Natural killer cell treated with Interleukin-12 subunit alpha and Interleukin-12 subunit beta and Interleukin-15 and Interleukin-18, amount 100 ng/mL, for 72 hours (primary cell): ENCODE measurements at places on chromosomes 5 and 9.

DNA sequence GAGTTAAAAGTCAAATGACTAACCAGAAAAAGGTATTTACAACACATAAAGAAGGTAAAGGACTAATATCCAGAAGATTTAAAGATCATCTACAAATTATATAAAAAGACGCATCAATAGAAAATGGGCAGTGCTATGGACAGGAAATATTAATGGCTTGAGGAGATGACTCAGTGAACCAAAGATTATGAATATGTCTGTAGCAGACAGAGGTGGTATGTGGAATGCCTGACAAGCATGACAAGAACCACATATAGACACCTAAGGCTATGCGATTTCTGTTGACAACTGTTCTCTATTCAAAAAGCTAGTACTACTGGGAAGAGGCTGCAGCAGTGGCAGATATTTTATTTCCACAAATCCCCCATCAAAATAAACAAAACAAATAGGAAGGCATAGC lies 177.0 kb upstream of the SH3GL2 start:
- DNase-seq: no peak
- H3K36me3 ChIP-seq: no peaks in the 10 kb centered on the region
- no peak overlapping the region for H3K27ac ChIP-seq
- no peaks in the 10 kb centered on the region for H3K4me1 ChIP-seq

DNA sequence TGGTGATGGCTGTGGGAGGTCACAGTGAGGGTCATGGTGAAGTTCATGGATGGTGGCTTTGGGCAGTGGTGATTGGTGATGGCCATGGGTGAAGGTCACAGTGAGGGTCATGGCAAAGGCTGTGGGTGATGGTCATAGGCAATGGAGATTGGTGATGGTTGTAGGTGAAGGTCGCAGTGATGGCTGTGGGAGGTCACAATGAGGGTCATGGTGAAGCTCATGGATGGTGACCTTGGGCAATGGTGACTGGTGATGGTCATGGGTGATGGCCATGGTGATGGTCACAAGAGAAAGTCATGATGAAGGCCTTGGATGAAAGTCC lies 115.6 kb upstream of the IRX4 start:
- no peak for DNase-seq
- H3K4me3 ChIP-seq: no peak overlapping the region
- H3K27me3 ChIP-seq: peaks cover 13% of the 10 kb centered on the region
- H3K27ac ChIP-seq: no peak overlapping the region

GRCh38 chr9:88587885-88588649 lies 53.1 kb downstream of the NXNL2 start:
- H3K27me3 ChIP-seq: peaks cover 8% of the 10 kb centered on the region
- H3K4me3 ChIP-seq: no peak overlapping the region
- no peaks in the 10 kb centered on the region for H3K36me3 ChIP-seq
- no peak for DNase-seq

DNA sequence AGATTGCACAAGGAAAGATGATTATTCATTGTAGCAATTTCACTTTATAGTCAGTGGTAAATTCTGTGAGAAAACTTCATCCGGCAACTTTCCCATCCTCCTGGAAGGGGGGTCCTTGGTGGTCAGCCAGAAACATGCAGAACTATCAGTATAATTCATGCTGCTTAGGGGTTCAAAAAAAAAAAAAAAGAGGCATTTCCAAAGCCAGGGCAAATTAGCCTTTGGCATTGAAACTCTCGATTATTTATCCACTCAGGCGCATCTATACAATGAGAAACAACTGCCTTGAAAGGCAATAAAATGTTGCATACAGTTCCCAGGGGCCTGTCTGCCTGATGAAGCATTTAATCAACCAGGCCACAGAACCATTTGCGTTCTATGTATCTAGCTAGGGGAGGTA lies 263.3 kb downstream of the TMEM167A start:
- H3K27me3 ChIP-seq: peaks cover 3% of the 10 kb centered on the region
- H3K4me1 ChIP-seq: peaks cover 26% of the 10 kb centered on the region
- no peak for DNase-seq
- no peaks in the 10 kb centered on the region for H3K36me3 ChIP-seq

DNA sequence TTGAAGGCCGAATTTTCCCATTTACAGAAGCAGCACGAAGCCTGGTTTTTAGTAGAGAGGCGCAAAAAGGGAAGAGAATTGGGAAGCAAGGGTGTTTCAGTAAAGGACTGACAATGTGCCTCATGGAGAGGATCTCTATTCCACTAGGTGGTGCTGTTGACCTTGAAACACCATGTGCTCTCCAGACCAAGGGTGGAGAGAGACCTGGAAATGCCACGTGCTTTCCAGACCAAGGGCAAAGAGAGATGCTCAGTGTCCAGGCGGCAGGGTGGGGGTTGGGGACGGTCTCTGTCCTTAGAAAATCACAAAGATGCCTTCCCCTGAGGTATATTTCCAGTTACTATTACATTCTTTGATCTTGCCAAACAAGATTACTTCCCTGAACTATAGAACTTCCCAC lies 425.3 kb downstream of the CSNK1G3 start:
- no peak for DNase-seq
- no peaks in the 10 kb centered on the region for H3K4me1 ChIP-seq
- H3K36me3 ChIP-seq: peaks cover 5% of the 10 kb centered on the region
- no peaks in the 10 kb centered on the region for H3K27me3 ChIP-seq
- no peak overlapping the region for H3K27ac ChIP-seq
- H3K4me3 ChIP-seq: no peak overlapping the region

DNA sequence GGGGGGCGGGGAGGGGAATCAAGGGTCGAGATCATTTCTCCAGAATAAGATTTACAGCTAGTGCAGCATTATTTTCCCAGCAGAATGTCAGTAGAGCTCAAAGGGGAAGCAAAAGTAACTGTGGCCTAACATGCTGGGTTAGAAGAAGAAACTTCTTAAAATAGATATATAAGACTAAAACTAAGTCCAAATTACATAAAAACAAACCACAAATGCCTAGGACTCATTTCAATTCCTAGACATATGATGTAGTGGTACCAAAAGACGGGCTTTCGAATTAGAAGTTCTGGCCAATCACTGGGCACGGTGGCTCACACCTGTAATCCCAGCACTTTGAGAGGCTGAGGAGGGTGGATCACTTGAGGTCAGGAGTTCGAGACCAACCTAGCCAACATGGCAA lies 20.8 kb upstream of the MELK start:
- DNase-seq: no peak
- no peak overlapping the region for H3K4me3 ChIP-seq
- H3K4me1 ChIP-seq: peaks cover 10% of the 10 kb centered on the region

- no peaks in the 10 kb centered on the region for H3K27me3 ChIP-seq
- H3K4me1 ChIP-seq: no peaks in the 10 kb centered on the region
- no peak for DNase-seq
- H3K27ac ChIP-seq: no peak overlapping the region
Observed at GRCh38 chr5:9622971-9623421, 7.2 kb downstream of the TAS2R1 start.

DNA sequence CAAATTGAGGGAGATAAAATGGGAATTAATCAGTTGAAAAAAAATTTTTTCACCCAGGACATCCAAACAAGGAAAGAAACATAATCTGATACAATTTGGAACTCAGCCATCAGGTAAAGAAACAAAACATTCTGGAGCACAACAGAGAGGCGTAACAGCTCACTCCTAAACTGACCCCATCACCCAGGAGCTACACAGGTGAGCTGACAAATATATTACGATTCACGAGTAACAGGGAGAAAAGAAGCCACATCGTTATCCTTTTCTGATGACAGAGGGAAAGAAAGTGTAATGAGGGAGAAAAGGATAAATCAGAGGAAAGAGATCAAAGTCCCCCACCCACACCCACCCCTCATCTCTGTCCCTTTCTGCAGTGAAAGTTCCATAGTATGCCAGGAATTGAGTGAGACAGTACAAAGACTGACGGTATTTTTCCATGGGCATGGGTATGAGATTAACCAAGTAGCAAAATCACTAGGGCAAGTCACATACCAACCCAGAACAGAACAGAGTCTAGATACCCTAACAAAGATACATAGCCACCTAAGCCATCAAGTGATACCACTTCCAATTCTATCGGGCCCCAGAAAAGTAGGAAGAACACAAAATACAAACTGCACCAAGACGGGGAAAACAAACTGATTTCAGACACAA lies 45.4 kb downstream of the TMEM245 start:
- H3K36me3 ChIP-seq: peaks cover 18% of the 10 kb centered on the region
- no peaks in the 10 kb centered on the region for H3K27me3 ChIP-seq
- no peaks in the 10 kb centered on the region for H3K4me1 ChIP-seq
- no peak overlapping the region for H3K4me3 ChIP-seq
- no peak for DNase-seq

DNA sequence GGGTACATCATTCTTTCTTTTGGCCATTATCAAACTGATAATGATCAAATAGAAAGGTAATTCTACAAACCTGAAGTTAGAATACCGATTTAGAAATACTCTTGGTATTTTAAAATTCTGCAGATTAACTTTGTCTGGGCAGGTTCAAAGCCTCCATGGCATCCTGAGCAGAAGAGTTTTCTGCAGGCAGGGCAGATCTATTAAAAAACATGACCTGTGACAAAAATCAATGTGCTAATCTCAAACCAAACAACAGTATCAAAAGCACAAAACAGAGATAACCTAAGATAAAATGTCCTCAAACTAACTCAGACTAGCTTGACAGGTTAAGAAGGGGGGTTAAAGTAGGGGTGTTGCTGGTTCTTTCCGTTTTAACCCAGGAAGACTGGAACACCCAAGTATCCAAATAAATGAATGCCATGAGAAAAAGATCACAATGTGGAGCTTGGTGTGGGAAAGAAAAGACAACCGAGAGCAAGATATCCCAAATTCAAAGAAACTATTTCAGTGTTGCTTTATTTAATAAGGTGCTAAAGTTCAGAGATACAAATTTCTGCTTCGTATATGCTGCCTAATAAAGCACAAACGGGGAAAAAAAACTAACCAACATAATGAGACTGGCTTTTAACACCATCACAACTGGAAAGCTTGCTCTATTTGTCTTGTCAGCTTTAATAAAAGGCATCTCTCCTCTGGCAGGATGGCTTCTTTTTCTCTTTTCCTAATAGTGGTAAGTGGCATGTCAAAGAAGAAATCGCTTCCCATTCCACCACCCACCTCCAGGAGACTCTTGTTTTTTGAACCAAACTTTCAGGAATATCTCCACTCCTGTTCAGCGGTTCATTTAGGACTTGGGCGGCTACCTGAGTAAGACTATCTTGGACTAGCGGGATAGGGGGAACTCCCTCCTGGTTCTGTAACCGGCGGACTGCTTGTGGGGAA lies 2.3 kb downstream of the EFNA5 start:
- H3K27me3 ChIP-seq: peaks cover 24% of the 10 kb centered on the region
- no peak overlapping the region for H3K27ac ChIP-seq
- DNase-seq: no peak
- H3K4me3 ChIP-seq: peak overlapping the region; percentile 94
- no peaks in the 10 kb centered on the region for H3K36me3 ChIP-seq
- H3K4me1 ChIP-seq: peaks cover 24% of the 10 kb centered on the region

DNA sequence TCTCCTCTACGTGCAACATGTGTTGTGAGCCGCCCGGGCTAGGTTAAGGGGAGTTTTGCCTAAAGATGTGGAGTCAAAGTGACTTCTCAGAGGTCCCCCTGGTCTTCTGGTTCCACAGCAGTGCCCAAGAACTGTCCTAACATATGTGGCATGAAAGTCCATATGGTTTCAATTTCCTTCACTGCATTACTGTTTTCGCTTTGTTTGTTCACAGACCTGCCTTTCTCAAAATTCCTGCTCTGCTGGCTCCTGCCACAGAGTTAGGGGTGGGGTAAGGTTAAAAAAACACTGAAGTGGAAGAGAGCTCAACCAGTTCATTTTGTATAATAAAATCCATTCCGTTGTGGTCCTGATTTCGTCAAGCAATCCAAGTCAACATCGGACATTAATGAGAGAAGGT lies 289.4 kb downstream of the DMAC1 start:
- no peak overlapping the region for H3K27ac ChIP-seq
- H3K4me3 ChIP-seq: no peak overlapping the region
- no peak for DNase-seq

GRCh38 chr5:89566340-89566739 lies 683.4 kb upstream of the MEF2C start:
- no peaks in the 10 kb centered on the region for H3K36me3 ChIP-seq
- no peak overlapping the region for H3K4me3 ChIP-seq
- no peaks in the 10 kb centered on the region for H3K27me3 ChIP-seq
- DNase-seq: no peak
- H3K4me1 ChIP-seq: no peaks in the 10 kb centered on the region
- no peak overlapping the region for H3K27ac ChIP-seq

DNA sequence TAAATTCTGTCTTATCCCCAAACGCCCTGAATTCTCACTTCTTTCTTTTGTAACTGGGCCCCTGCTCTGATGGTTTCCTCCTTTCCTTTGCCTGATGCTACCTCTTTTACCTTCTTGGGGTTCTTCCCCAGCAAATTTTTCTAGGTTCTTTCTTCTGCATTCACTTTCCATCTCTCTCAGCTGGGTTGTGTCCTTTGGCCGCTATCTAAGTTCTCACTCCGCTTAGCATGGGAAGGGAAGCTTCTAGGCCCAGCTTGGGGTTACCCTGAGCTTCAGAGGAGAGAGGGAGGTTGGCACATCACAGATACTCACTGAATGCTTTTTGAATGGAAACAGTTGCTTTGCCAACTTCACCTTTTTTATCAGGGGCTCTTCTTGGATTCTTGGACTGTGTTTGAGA lies 17.0 kb downstream of the PALM2AKAP2 start:
- no peaks in the 10 kb centered on the region for H3K4me1 ChIP-seq
- H3K27me3 ChIP-seq: peaks cover 10% of the 10 kb centered on the region
- H3K4me3 ChIP-seq: no peak overlapping the region
- DNase-seq: no peak
